Stimulated activated CD4-positive, alpha-beta T cell treated with anti-CD3 and anti-CD28 coated beads, Interleukin-15, amount 100 ng/mL, for 24 hours (primary cell): ENCODE measurements at places on chromosomes 3 and 15.

- DNase-seq, result no peak
Observed at GRCh38 chr3:149162007-149162406, 32.6 kb downstream of the HPS3 start.

DNA sequence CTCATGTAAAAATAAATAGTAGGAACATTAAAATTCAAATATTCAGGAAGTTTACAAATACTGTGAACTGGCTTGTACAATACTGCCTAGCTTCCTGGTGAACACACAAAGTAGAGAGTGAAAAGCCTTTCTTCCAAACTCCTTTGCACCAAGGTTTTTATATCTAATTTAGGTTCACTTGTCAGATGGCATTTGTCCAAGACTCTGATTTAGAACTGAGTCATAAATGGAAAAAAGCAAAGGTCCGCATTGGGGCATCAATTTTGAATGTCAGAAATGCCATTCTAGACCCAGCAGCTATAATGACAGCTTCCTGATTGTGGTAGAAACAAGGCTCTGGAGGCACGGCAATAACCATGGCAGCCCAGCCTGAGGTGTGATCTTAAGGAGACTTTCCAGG is 160.7 kb downstream of the PDE8A start:
- no peak for DNase-seq

- DNase-seq, result no peak
Observed at GRCh38 chr3:122940628-122941086, 86.9 kb downstream of the SEMA5B start.

DNA sequence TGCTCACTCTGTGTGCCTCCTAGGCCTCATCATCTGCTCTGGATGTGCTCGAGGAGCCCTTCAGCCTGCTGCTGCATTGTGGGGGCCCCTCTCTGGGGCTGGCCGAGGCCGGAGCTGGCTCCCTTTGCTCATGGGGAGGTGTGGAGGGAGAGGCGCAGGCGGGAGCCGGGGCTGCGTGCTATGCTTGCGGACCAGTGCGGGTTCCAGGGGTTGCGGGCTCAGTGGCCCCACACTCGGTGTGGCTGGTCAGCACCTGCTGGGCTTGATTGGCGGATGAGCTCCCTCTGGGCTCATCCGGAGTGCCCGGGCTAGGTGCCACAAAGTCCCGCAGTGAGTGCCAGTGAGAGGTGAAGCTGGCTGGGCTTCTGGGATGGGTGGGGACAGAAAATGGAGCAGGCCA is 264.2 kb downstream of the SI start:
- DNase-seq, result no peak

- no peak for DNase-seq
Observed at GRCh38 chr3:155846119-155846518, 8.1 kb downstream of the SLC33A1 start.

DNA sequence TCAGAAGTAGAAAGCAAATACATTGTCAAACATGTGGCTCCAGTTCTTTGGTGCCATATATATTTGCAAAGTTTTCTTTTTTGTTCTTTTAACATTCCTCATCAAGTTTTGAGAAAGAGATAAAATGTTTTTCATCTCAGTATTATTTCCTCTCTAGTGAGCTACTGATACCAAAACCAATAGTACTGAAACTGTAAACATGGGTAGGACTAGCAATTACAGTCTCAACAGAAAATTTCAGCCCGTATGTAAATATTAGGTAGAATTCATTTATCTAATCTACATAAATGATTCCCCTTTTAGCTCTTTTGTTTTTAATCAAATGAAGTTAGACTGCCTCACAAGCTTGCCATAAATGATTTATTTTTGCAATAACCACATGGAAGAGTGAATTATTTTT is 21.4 kb downstream of the SECISBP2L start:
- no peak for DNase-seq

GRCh38 chr3:12707449-12707848 is 43.5 kb upstream of the RAF1 start:
- no peak for DNase-seq
